Ureter (tissue), 1 donor: ENCODE measurements at places on chromosomes 1 and 21.

- no peak for DNase-seq
Measured at GRCh38 chr1:176178316-176178715, 28.8 kb downstream of the COP1 start.

- DNase-seq, result no peak
Measured at GRCh38 chr1:214640431-214641213, 37.6 kb downstream of the CENPF start.

DNA sequence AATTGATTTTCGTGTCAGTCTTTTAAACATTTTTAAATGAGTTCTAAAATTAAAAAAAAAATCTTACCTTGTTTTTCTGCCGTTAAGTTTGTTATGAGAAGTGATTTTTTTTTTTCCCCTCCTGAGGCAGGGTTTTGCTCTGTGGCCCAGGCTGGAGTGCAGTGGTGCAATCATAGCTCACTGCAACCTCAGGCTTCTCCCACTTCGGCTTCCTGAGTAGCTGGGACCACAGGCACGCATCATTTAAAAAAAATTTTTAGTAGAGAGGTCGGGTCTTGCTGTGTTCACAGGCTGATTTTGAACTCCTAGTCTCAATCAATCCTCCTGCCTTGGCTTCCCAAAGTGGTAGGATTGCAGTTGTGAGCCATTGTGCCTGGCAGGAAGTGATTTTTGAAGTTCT, 41.1 kb downstream of the MTR start:
- no peak for DNase-seq

DNA sequence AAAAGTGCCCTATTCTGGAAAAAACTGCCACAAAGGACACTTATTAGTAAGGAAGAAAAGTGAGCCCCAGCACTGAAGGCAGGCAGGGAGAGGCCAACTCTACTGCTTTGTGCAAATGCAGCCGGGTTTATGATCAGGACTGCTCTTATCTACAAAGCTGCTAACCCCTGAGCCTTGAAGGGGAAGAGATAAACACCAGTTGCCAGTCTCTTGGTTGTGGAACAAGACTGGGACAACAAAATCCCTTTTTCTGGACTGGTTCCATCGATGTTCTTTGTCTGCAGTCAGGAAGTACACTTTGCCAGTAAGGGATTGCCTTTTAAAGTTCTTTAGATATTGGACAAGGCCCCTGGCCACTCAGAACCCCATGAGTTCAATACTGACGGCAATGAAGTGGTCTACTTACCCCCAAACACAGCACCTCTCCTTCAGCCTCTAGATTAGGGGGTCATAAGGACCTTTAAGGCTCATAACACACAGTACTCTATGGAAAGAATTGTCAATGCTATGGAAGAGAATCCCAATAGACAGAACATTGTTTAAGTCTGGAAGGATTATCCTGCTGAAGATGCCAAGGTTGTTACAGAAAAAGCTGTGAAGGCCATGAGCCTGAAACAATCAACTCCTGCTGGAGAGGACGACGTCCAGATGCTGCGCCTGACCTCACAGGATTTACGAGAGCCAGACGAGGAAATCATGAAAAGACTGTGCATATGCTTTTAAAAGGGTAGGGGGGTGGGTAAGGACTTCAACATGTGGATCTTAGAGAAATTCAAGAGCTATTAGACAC, 43.6 kb downstream of the GNB1 start:
- no peak for DNase-seq

DNA sequence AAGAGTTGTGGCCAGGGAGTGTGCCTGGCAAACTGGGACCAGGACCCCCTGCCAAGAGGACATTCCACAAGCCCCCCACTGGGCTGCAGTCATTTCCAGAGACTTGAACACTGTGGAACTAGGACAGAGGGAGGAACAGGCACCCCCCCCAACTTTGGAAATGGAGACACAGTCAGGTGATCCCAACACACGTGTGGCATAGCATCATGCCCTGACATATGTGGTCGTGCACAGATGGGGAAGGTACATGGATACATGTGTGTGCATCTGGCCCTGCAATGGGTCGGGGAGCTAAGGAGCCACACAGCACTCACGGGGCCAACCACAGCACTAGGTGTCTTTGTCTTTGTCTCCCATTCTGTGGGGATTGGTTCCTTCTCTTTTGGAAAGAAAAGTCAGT, 6.6 kb upstream of the TFF3 start:
- peak; percentile 33 for DNase-seq

DNA sequence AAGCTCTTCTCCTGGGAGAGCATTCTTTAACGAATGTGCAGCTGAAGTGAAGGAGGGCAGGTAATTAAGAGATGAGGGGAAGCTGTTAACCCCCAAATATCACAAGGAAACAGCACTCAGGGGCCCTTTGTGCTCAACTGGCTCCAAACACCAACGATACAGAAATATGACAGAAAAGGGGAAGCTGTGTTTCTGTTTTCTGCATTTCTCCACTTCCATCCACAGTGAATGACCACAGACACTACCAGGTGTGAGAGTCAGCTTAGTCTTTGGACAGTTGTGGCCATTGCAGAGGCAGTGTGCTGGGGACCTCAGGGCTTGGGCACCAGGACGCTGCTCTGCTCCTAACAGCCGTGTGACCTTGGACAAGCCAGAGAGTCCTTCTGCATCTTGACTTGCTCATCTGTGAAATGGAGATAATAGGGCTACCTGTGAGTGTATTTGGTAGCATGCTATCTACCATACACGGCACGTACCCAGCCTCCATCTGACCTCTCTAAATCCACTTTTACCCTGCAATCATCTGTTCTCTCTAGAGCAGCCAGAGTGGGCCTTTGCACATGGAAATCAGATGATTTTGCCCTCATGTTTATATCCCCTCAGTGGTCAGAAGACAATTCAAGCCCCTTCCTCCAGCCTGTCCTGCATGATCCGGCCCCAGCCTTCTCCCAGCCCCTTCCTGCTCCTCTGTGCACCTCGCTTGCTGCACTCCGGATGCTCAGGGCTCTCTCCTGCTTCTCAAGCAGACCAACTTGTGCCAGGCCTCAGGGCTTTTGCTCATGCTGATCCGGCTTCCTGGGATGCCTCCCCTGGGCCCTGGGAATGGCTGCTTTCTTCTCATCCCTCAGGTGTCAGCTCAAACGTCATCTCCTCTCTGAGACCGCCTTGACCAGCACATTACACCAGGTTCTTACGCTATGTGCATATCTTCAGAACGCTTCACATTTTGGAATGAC, 4.7 kb upstream of the TINAGL1 start:
- peak; percentile 31 for DNase-seq

DNA sequence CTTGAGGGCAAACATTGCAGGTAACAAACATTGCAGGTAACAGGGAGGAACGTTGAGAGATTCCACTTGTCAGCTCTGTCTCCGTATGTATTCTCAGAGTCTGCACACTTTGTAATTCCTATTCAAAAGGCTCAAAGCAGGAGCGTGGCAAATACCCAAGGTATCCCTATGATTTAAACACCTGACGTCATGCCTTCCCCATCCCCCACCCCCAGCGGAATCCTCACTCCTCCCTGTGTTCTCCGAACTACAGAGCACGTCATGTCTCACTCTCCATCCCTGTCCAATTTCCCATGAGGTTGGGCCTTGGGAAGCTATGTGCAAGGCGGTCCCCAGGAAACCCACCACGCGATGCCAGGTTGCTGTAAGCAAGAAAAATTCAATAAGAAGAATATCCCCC, 2.8 kb upstream of the LRRC38 start:
- no peak for DNase-seq

DNA sequence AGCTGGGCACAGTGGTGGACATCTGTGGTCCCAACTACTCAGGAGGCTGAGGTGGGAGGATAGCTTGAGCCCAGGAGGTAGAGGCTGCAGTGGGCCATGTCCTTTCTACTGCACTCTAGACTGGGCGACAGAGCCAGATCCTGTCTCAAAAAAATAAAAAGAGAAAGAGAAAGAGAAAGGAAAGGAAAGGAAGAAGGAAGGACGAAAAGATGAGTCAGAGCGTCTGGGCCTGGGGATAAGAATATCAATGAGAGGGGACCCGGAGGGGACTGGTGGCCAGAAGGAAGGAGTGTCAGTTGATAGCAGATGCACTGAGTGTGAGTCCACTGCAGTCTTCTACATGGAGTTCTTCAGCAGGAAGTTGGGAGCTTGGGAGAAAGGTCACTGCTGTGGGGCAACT, 75.6 kb downstream of the SYT6 start:
- no peak for DNase-seq

GRCh38 chr21:38936240-38936639, 130.5 kb downstream of the ETS2 start:
- DNase-seq, result no peak
